ENCODE measurements at places on chromosomes 3 and 15. TPM values are rescaled to one million over a fixed set of nuclear protein-coding genes. Genes with fewer than 3 reads are reported as not detected.

DNA sequence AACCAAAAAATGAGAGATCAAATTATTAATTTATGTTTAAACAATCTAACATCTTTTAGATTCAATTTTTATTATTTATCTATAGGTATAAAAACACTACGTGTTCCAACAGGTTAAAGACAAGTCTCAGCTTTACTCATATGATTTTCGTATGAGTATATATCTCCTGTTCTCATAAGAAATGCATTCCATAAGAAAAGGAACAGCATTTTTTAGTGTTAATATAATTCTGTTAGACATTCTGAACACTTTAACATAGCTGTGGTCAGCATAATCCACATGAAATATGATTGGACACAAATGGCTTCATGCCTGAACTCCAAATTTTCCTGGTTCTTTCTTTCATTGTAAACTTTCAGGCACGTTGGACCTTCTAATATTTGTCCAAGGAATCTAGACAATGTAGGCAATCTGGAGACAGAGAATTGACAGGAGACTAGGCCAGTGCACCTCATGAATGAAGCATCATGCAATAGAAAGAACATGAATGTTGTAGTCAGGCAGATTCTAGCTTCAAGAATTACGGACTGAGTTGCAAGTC lies 1122.0 kb upstream of the ALCAM start:
- H3K36me3 ChIP-seq, result no peaks in the 10 kb centered on the region
- H3K27me3 ChIP-seq, result no peaks in the 10 kb centered on the region
- no peak for DNase-seq
- no peak overlapping the region for H3K4me3 ChIP-seq
- no peak overlapping the region for H3K27ac ChIP-seq

The SNX22 gene
- 0.19 TPM for total RNA-seq

The GBE1 gene
- 23.3 TPM for total RNA-seq

- H3K27me3 ChIP-seq, result no peaks in the 10 kb centered on the region
- no peaks in the 10 kb centered on the region for H3K4me1 ChIP-seq
- no peaks in the 10 kb centered on the region for H3K36me3 ChIP-seq
- H3K27ac ChIP-seq, result no peak overlapping the region
Measured at GRCh38 chr3:154898916-154899315, 181.2 kb upstream of the MME start.

DNA sequence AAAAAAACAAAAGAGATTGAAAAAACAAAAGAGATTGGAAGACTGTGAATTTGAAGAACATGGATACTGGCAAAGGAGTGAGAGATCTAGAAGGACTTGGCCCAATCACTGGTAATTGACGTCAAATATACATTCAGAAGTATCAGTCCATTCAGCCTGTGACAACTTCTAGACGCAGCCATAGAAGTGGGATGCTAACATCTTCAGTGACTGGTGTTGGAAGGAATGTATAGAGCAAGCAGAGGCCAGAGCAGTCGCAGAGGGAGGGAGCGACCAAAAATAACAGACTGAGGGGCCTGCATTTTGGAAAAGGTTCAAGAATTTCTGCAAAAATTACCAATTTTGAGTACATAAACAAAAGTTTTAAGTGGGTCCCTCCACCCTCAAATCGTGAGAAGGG lies 473.3 kb downstream of the CADM2 start:
- no peak overlapping the region for H3K4me3 ChIP-seq
- no peaks in the 10 kb centered on the region for H3K27me3 ChIP-seq
- DNase-seq, result no peak
- no peaks in the 10 kb centered on the region for H3K4me1 ChIP-seq

All from suprapubic skin (tissue), 4 donors.